ENCODE measurements at places on chromosomes 3 and 15.

GRCh38 chr15:25971053-25971452 lies 107.9 kb upstream of the ATP10A start:
- DNase-seq, result no peak

GRCh38 chr15:100310041-100310405 lies 31.8 kb downstream of the ADAMTS17 start:
- no peak for DNase-seq

- DNase-seq, result peak; percentile 94
Observed at GRCh38 chr3:138367911-138368310, 19.5 kb downstream of the MRAS start.

DNA sequence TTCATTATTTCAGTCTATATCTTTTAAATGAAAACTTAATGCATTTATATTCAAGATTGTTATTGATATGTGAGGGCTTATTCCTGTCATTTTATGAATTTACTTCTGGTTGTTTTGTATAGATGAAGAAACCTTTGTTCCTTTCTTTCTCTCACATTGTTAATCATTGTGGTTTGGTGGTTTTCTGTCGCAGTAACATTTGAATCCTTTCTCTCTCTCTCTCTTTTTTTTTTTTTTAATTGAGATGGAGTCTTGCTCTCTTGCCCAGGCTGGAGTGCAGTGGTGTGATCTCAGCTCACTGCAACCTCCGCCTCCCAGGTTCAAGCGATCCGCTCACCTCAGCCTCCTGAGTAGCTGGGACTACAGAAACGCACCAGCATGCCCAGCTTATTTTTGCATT lies 22.1 kb downstream of the AGBL1 start:
- no peak for DNase-seq

DNA sequence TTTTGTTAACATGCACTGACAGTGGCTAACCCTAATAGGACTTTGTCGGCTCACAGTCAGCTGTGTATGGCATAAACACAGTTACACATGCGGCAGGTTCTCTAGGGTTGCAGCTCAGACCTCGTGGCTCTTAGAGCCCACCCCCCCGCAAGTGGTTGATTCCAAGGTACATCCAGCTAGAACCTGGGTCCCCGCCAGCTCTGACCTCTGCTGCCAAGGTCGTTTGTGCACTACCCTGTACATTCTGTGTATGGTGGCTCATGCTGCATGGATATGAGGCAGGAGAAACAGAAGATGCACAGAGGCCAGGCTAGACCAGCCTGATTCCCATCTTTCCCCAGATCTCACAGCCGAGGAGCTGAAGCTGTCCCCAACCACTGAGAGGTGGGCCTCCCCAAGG lies 25.9 kb downstream of the PRR20G start:
- DNase-seq, result no peak

- DNase-seq, result no peak
Observed at GRCh38 chr15:72112116-72112515, 5.8 kb downstream of the MYO9A start.

Data from suppressor macrophage (primary cell).